Kidney (tissue), 22 donors: ENCODE measurements at places on chromosomes 16 and 17.

- H3K27ac ChIP-seq: peak overlapping the region; percentile 57
- no peaks in the 10 kb centered on the region for H3K27me3 ChIP-seq
- H3K4me1 ChIP-seq: no peaks in the 10 kb centered on the region
- no peaks in the 10 kb centered on the region for H3K36me3 ChIP-seq
Observed at GRCh38 chr17:67994817-67995569, 1.3 kb downstream of the C17orf58 start.

GRCh38 chr17:80408872-80409271 lies 6.1 kb upstream of the ENDOV start:
- H3K4me3 ChIP-seq: no peak overlapping the region
- peaks cover 7% of the 10 kb centered on the region for H3K4me1 ChIP-seq
- no peaks in the 10 kb centered on the region for H3K36me3 ChIP-seq
- H3K27ac ChIP-seq: no peak overlapping the region

DNA sequence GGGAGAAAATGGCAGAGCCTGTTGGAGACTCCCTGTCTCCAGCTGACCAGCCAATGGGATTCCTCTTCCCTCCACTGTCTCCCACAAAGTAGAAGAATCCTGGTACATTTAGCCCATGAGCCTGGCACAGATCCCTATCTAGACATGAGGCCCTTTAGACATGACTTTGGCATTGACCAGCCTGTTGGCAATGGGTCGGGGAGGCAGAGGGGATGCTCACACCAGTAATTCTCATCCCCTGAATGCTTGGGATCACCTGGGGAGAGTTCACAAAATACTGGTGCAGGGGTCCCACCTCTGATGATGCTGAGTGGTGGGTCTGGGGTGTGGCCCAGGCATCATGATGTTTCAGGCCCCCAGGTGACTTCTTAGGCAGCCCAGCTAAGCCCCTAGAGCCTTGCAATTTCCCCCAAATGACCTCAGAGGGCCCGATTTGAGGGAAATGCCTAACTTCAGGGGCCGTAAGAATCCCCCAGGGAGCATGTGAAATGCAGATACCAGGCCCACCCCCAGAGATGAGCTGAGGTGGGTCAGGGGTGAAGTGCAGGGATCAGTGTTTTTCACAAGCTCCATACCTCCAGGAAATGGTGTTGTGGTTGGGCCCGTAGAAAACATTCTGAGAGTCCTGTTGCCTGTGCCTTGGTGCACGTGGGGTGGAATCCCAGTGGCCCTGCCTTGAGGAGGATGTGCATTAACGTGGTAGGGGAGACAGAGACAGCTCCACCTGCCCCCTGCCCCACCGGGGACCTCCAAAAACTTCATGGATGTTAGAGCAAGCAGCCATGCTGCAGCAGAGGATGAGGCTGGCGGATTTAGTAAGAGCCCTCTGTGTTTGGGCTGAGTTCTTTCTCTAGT lies 42.1 kb downstream of the SNX20 start:
- H3K4me3 ChIP-seq: no peak overlapping the region
- H3K36me3 ChIP-seq: no peaks in the 10 kb centered on the region
- DNase-seq: no peak

GRCh38 chr16:67490335-67491096 lies 7.2 kb upstream of the AGRP start:
- H3K36me3 ChIP-seq: no peaks in the 10 kb centered on the region
- H3K27ac ChIP-seq: no peak overlapping the region
- H3K27me3 ChIP-seq: no peaks in the 10 kb centered on the region
- H3K4me3 ChIP-seq: no peak overlapping the region

GRCh38 chr17:7480089-7480384 lies 606 bp upstream of the ZBTB4 start:
- peak overlapping the region; percentile 85 for H3K4me3 ChIP-seq
- no peaks in the 10 kb centered on the region for H3K27me3 ChIP-seq
- no peak for DNase-seq
- H3K27ac ChIP-seq: peak overlapping the region; percentile 98

DNA sequence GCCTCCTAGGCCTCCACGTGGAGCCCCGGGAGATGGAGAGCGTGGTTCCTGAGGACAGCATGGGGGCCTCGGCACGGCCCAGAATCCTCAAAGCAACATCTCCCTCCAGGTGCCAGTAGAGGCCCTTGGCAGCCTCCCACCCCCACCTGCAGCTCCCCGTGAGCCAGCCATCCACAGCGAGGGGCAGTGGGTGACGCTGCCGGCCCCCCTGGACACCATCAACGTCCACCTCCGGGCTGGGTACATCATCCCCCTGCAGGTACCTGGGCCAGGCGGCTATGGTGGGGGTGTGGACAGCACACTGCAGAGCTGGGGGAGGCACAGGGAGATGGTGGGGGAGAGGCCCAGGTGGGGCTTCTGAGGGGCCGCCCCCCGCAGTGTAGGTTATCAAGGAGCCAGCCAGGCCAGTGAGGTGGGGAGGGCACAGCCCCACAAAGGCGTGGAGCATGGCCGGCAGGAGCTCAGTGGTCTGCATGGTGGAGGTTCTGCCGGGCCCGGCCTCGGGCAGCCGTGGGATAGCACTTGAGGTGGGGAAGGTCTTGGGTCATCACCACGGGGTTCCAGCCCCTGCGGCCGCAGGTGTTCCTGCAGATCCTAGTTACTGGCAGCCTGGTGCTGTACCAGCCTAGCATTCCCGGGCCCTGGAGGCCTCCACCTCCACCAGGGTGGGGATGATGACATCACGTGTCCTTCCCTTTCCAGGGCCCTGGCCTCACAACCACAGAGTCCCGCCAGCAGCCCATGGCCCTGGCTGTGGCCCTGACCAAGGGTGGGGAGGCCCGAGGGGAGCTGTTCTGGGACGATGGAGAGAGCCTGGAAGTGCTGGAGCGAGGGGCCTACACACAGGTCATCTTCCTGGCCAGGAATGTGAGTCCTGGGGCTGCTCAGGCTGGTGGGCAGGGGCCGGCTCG lies 16.4 kb downstream of the GAA start:
- H3K27me3 ChIP-seq: no peaks in the 10 kb centered on the region
- H3K27ac ChIP-seq: no peak overlapping the region
- no peaks in the 10 kb centered on the region for H3K36me3 ChIP-seq
- no peaks in the 10 kb centered on the region for H3K4me1 ChIP-seq

- peak overlapping the region; percentile 88 for H3K27ac ChIP-seq
- DNase-seq: peak; percentile 93
- H3K4me3 ChIP-seq: peak overlapping the region; percentile 2
- H3K4me1 ChIP-seq: peaks cover 76% of the 10 kb centered on the region
- no peaks in the 10 kb centered on the region for H3K27me3 ChIP-seq
- peaks cover 2% of the 10 kb centered on the region for H3K36me3 ChIP-seq
Observed at GRCh38 chr16:85568519-85568918, 44.6 kb upstream of the GSE1 start.

DNA sequence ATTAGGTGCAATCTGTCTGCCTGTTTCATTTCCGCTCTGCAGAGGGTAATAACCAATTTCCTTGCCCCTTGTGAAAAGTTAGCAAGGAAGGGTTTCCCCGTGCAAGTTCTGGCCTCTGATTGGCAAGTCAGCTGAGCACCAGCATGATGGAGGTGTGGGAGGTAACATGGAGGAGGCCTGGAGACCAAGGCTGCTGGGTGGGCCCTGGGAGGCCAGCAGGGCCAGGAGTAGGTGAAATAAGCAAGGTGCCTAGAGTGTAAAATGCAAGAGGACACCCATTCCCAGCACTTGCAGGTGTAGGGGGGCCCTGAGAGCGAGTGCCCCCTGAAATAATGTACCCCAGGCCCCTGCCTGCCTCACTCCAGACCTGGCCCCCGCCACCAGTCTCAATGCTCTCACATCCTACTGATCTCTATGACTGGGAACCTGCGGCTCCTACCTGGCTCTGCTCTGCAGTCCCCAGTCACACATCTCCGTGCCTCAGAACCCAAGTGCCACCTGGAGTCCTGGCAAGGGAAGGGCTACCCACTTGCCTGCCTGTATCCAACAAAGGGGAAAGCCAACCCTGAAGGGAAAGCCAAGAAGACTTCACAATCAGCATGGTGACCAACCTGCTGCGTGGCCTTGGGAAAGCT lies 116.2 kb downstream of the C16orf78 start:
- H3K36me3 ChIP-seq: no peaks in the 10 kb centered on the region
- H3K4me3 ChIP-seq: no peak overlapping the region
- DNase-seq: no peak
- peaks cover 2% of the 10 kb centered on the region for H3K4me1 ChIP-seq
- no peak overlapping the region for H3K27ac ChIP-seq

DNA sequence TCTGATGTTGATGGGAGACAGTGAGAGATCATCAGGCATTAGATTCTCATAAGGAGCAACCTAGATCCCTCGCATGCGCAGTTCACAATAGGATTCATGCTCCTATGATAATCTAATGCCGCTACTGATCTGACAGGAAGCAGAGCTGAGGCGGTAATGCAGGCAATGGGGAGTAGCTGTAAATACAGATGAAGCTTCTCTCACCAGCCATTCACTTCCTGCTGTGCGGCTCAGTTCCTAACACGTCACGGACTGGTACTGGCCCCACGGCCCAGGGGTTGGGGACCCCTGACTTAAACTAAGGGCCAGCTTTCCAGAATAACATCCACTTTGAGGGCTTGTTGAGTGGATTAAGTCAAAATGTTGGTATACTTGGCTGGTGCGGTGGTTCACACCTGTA lies 2.6 kb upstream of the TMEM219 start:
- peaks cover 3% of the 10 kb centered on the region for H3K4me1 ChIP-seq
- no peaks in the 10 kb centered on the region for H3K36me3 ChIP-seq
- H3K27me3 ChIP-seq: no peaks in the 10 kb centered on the region
- DNase-seq: no peak
- H3K4me3 ChIP-seq: no peak overlapping the region
- no peak overlapping the region for H3K27ac ChIP-seq

DNA sequence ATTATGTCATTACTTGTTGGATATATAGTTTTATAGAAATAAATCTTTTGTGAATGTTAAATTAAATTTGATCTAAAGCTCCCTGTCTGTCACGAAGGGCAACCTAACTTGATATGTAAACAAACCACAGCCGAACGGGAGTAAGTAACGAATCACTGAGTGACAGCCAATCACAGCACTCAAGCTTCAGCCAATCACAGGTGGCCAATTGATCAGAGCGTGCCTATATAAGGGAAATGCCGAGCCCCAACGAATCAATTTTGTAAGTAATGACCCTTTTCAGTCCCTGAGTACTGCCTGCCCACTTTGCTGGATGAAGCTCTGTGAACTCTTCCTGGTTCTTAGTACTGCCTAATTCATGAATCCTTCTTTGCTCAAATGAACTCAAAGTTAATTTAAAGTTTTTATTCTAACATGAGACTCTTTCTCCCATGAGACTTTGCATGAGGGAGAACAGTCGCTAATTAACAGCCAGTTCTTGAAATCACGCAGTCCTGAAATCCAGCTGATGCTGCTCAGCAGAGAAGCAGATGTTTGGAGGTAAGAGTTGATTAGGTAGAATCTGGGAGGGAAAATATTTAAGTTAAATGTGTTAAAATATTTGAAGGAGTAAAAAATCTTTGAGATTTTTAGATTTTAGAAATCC lies 302.2 kb downstream of the CNTNAP4 start:
- no peak overlapping the region for H3K27ac ChIP-seq
- H3K4me1 ChIP-seq: no peaks in the 10 kb centered on the region
- H3K27me3 ChIP-seq: no peaks in the 10 kb centered on the region
- H3K36me3 ChIP-seq: no peaks in the 10 kb centered on the region
- no peak for DNase-seq
- no peak overlapping the region for H3K4me3 ChIP-seq

DNA sequence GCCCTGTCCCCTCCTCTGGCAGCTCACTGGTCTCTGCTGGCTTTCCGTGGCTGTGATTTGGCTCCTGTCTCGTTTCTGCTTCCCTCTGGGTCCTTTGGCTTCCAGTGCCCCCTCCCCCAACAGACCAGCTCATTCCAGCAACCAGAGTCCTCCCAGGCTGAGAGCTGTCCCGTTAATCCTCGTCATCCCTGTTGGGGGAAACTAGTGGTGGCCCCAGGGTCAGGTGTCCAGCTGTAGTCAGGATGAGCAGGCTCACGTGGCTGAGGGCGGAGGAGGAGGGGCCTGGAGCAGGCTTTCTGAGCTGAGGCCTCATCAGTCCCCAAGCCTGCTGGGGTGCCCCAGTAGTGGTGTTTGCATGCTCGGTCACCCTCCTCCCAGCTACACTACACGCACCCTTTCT lies 10.7 kb upstream of the CBX4 start:
- peak; percentile 81 for DNase-seq
- H3K4me3 ChIP-seq: no peak overlapping the region
- H3K36me3 ChIP-seq: no peaks in the 10 kb centered on the region
- H3K4me1 ChIP-seq: no peaks in the 10 kb centered on the region
- H3K27ac ChIP-seq: no peak overlapping the region

- peak overlapping the region; percentile 82 for H3K4me3 ChIP-seq
- H3K27me3 ChIP-seq: no peaks in the 10 kb centered on the region
- H3K36me3 ChIP-seq: no peaks in the 10 kb centered on the region
- peak overlapping the region; percentile 93 for H3K27ac ChIP-seq
- H3K4me1 ChIP-seq: peaks cover 26% of the 10 kb centered on the region
Observed at GRCh38 chr17:56913353-56913866, 439 bp downstream of the TRIM25 start.

DNA sequence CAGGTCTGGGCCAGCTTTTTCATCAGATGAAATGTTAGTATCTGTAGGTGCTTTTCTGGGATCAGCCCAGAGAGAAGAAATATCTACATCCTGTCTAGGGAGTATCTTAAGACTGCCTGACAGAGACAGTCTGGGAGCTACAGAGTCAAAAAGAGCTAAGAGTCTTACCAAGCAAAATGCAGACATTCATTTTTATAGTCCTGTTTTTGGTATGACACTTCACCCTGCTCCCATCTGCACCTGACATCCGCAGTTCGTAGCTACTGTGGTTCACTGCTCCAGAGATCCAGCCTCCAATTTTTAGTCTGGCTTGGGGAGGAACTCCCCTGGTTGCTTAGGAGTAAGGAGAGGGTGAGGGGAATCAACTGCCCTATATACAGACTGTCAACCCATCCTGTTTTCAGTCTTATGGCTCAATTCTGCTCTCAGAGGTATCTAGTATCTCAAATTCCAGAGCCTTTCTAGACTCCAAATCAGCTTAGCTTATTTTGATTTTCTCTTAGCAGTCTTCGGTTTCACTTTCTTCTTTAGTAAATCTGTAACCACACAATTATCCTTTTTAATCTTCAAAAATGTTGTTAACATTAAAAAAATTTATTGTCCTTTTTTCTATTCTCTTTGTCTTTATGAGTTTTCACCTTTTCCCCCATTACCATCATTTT lies 97.8 kb downstream of the TMEM100 start:
- DNase-seq: no peak
- H3K27ac ChIP-seq: no peak overlapping the region
- H3K36me3 ChIP-seq: no peaks in the 10 kb centered on the region
- H3K27me3 ChIP-seq: no peaks in the 10 kb centered on the region
- H3K4me1 ChIP-seq: no peaks in the 10 kb centered on the region
- no peak overlapping the region for H3K4me3 ChIP-seq

- H3K4me1 ChIP-seq: no peaks in the 10 kb centered on the region
- H3K36me3 ChIP-seq: no peaks in the 10 kb centered on the region
- DNase-seq: no peak
Observed at GRCh38 chr16:10668322-10669045, 26.2 kb downstream of the TEKT5 start.

GRCh38 chr17:81837641-81838040 lies 2.8 kb upstream of the PPP1R27 start:
- H3K4me1 ChIP-seq: no peaks in the 10 kb centered on the region
- no peak for DNase-seq
- H3K4me3 ChIP-seq: no peak overlapping the region
- H3K27ac ChIP-seq: no peak overlapping the region
- no peaks in the 10 kb centered on the region for H3K36me3 ChIP-seq
